Kasumi-1 (cell line): ENCODE measurements at places on chromosomes 2 and 18.

- no peak for DNase-seq
Observed at GRCh38 chr2:26556309-26557243, 78.7 kb upstream of the OTOF start.

DNA sequence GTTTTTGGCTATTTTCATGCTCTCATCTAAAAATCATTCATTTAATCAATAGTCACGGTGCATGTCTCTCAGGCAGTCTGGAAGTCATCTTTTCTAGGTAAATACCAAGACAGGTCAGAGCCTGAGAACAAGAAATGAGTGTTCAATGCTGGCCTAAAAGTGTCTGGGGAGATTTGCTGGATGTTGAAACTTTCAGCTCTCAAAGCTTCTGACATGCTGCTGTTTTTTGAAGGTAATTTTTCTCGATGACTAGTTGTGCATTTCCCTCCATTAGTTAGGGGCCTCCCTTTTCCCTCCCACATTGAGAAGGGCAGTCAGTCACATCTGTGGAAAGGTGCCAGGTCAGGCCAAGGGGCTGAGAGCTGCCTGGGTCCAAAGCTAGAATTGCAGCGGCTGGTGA lies 115.6 kb downstream of the LPIN1 start:
- DNase-seq = no peak

- DNase-seq = no peak
Observed at GRCh38 chr18:46220116-46220515, 115.9 kb downstream of the HAUS1 start.

DNA sequence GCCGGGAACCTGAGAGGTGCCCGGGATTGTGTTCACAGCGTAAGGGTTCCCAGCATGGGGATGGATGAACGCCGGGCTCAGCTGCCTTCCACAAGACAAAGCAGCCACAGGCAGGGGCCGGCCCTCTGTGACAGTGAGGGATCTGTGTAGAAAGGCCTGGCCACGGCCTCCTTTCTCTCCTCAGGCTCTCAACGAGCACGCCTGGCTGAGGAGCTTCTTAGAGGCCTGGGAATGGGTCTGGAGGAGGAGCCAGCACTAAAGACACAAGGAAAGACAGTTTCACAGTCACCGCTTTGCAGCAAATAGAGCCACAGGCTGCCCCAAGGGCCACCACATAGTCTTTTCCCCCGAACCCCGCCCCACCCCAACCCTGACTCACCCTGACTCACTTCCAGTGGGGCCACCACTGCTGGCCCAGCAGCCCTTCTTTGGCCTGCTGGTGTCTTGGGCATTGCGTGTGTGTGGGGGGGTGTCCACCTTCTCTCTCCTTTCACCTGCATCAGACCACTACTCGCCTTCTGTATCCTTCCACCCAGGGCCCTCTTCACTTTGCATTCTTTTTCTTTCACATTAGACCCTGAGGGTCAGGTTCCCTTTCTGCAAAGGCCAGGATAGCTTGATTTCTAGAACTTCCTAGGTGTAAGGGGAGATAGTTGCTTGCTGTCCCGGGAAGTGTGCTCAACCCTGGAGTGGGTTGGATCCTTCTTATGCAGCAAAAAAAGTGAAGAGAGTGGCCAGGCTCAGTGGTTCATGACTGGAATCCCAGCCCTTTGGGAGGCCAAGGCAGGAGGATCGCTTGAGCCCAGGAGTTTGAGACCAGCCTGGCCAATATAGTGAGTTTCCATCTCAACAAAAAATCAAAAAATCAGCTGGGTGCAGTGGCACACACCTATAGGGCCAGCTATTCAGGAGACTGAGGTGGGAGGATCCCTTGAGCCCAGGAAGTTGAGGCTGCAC lies 19.3 kb upstream of the HPCAL1 start:
- peak; percentile 45 for DNase-seq

DNA sequence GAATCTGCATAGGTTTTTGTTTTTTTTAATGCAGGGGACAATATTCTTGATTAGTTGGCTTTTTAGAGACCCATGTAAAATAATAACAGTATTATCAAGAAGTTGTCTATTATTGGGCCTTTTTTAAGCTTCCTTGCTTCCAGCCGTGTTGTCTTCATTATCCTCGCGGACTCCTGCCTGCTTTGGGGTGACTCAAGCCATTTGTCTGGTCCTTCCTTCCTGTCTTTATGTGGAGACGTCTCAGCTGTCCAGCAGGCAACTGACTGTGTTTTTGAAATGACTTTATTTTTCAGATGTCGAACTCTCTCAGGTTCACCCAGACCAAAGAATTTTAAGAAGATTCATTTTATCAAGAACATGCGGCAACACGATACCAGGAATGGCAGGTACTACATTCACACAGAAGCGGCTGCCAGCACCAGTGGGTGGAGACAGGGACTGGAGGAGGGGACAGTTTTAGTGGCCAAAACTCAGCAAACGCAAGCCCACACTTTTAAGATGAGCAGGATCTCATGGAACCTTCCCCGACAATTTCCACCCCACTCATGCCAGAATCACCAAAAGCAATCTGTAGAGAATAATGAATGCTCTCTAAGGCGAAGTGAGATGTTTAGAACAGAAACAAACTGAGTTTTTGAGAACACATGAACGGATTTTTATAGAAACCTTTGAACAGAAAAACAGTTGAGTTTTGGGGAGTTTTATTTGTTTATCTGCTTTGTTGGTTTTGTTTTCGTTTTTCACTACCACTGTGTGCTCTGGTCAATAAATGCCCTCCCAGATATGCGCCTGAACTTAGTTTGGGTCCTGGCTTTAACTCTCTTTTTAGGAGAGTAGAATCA lies 59.1 kb downstream of the CABLES1 start:
- no peak for DNase-seq
